ENCODE measurements at places on chromosomes 5 and 9.

- DNase-seq, result no peak
Observed at GRCh38 chr5:115335301-115335700, 38.8 kb upstream of the CCDC112 start.

- DNase-seq, result no peak
Observed at GRCh38 chr9:4927701-4928100, 57.4 kb upstream of the JAK2 start.

GRCh38 chr9:111056538-111056937 lies 18.3 kb upstream of the LPAR1 start:
- no peak for DNase-seq

DNA sequence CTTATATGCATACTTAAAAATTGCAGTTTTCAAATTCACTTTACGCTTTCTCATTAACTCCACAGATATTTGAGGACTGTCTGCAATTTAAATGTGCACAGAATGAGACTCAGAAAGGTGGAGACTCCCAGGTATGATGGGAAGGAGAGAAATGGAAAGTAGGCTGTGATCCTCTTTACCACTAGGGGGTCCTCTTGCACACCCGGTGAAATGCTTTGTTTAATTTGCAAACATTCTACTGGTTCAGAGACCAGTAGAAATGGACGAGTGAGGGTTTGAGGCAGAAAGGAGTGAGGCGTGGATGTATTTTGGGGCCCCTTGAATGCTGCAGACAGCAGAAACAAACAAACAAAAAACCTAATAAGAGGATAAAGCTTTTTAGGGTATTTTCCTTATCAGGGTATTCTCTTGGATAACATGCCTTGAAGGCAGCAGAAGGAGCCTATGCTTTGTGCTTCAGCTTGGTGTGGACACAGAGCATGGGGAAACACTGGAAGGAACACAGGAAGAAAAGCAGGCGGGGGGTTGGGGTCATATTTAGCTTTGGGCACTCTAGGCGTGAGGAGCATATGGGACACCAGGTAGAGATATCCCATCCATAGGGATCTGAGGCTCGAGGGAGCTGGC lies 410.1 kb downstream of the DMRT2 start:
- no peak for DNase-seq

GRCh38 chr9:96758845-96759673 lies 18.8 kb downstream of the ZNF510 start:
- no peak for DNase-seq

- DNase-seq, result no peak
Observed at GRCh38 chr5:157877821-157878220, 18.9 kb upstream of the CLINT1 start.

GRCh38 chr9:129496473-129497004 lies 124.4 kb downstream of the C9orf50 start:
- peak; percentile 76 for DNase-seq

GRCh38 chr9:126531035-126531571 lies 82.6 kb upstream of the LMX1B start:
- DNase-seq, result no peak

DNA sequence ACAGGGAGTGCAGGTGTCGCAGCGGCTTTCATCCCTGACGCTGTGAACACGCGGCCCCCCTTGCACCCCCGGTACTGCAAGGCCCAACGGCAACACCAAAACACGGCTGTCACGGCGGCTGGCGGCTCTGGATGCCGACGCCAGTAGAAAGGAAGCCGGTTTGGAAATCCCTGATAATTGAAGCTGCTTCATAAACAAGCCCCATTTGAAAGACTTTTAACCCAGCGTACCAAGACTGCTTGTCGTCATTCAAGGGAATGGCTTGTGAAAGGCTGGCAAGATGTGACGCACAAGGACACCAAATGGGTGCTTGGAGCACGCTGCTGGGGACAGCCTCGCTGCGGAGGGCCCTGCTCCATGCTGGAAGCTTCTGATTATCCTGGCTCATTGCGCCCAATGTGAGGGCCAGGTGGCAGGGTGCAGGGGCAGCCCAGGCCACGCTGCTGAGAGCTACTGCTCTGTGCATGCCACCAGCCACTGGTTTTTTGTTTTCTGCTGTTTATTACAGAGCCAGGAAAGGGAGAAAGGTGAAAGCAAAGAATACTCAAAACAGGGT lies 63.1 kb downstream of the GTF3C4 start:
- no peak for DNase-seq

- no peak for DNase-seq
Observed at GRCh38 chr5:168713051-168713450, 133.9 kb upstream of the PANK3 start.

DNA sequence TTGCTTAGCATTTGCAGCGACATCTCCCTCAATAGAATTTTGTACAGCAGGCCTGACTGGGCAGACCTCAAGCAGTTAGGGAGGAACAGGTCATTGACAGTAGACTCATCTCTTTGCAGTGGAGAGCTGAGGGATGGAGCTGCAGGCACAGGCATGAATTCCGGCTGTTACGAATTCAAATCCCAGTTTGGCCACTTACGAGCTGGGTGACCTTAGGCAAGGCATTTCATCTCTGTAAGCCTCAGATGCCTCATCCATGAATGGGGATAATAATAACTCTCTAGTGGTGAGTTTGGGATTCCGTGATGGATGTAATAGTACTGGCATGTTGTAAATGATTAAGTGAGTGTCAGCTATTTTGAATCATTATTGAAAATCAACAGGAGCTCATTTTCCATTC lies 195.3 kb downstream of the SEMA6A start:
- no peak for DNase-seq

- DNase-seq, result no peak
Observed at GRCh38 chr5:73443829-73444498, 4.6 kb downstream of the FOXD1 start.

- DNase-seq, result no peak
Observed at GRCh38 chr5:135193213-135194125, 159.4 kb upstream of the PITX1 start.

DNA sequence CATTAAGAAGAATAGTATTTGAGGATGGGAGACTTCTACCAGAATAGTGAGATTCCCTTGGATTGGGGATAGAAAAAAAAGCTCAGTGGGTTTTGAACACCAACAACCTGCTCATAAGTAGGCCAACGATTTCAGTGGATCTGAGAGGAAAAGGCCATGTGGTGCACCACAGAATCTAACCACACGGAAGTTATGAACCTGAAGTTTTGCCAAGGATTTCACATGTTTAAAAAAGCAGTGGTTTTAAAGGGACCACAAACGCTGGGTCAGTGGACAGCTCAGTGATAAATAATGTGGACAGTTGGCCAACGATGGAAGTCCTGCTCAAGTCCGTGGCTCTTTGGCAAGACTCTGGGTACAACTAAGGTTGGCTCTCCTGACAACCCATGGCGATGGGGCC lies 107.2 kb upstream of the TXNDC8 start:
- DNase-seq, result no peak

- DNase-seq, result no peak
Observed at GRCh38 chr9:27569406-27569805, 3.9 kb downstream of the C9orf72 start.

DNA sequence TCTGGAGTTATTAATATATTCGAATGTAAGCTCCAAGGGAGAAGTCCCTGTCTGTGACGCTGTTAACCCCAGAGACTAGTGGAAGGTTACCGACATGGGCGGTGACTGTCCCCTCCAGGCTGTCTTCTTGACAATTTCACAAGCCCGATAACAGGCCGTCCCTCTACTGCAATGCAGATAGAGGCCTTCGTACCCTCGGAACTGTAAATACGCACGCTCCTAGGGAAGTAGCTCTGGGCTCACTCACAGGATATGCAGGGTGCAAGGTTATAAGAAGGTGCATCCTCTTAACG lies 680 bp upstream of the RFK start:
- DNase-seq, result peak; percentile 21

DNA sequence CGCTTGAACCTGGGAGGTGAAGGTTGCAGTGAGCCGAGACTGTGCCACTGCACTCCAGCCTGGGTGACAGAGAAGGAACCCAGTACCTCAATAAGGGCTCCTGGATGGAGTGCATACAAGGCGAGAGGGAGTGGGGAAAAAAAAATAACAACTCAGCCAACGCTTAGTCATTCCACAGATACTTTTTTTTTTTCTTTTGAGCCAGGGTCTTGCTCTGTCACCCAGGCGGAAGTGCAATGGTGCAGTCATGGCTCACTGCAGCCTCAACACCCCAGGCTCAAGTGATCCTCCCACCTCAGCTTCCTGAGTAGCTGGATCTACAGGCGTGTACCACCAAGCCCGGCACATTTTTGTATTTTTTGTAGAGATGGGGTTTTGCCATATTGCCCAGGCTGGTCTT lies 59.5 kb upstream of the GGTA1 start:
- DNase-seq, result no peak

- DNase-seq, result no peak
Observed at GRCh38 chr9:137190315-137190856, 1.9 kb downstream of the SSNA1 start.

- DNase-seq, result no peak
Observed at GRCh38 chr9:137221095-137221505, 940 bp downstream of the RNF208 start.

DNA sequence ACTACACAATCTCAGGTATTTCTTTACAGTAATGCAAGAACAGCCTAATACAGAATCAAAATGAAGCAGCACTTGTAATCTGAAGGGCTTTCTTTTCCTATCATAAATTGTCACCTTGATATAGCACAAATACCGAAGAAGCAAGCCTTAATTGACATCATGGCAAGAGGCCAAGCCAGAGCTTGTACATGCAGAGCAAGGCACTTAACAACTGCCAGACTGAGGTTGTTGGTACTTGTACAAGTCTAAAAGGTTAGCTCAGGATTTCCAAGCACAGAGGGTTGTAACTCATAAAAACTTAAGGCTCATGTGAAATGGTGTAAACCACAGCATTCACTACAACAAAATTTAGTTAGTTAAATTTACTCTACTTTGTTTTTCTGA lies 158.8 kb upstream of the SPEF2 start:
- DNase-seq, result no peak

DNA sequence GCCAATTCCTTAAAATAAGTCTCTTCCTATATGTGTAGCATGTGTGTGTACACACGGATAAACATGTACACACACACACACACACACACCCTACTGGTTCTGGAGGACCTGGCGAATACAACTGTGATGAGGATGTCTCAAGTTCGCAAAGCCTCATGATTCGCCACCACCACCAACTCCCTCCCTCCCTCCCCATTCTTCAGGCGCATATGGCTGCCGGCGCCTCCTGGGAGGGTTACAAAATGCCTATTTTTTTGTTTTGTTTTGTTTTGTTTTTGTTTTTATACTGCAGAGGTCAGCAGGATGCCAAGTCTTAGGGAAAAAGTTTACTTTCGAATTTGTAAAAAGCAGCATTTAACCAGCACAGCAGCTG lies 88.0 kb downstream of the DAP start:
- DNase-seq, result no peak

DNA sequence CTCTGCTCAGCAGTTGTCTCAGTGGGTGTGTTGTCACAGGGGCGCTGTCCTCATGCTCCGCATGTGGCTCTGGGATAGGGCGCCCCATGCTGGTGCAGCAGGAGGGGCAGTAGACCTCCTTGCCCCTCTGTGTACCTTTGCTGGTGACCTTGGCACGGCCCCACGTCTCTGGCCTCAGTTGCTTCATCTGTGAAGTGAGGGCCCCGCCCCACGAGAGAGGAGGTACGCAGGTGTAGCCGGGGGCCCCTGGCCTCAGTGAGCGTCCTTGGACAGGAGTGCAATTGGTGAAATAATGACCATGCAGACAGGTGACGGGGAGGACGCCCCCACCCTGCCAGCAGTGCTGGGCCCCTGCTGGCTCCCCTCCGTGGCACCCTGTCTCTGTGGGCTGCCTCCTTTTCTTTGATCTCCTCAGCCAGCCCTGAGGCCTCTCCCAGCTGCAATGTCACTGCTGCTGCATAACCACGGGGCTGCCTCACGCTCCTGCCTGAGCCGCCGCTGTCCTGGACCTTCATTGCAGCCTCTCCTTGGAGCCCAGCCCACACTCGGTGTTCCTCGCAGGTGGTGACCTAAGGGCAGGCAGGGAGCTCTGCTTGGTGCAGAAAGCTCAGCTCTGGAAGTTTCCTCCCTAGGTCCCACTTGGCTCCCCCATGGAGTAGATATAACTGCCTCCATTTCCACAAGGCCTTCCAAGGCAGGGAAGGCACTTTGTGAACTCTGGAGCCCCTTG lies 57.3 kb downstream of the PHF2 start:
- DNase-seq, result no peak

DNA sequence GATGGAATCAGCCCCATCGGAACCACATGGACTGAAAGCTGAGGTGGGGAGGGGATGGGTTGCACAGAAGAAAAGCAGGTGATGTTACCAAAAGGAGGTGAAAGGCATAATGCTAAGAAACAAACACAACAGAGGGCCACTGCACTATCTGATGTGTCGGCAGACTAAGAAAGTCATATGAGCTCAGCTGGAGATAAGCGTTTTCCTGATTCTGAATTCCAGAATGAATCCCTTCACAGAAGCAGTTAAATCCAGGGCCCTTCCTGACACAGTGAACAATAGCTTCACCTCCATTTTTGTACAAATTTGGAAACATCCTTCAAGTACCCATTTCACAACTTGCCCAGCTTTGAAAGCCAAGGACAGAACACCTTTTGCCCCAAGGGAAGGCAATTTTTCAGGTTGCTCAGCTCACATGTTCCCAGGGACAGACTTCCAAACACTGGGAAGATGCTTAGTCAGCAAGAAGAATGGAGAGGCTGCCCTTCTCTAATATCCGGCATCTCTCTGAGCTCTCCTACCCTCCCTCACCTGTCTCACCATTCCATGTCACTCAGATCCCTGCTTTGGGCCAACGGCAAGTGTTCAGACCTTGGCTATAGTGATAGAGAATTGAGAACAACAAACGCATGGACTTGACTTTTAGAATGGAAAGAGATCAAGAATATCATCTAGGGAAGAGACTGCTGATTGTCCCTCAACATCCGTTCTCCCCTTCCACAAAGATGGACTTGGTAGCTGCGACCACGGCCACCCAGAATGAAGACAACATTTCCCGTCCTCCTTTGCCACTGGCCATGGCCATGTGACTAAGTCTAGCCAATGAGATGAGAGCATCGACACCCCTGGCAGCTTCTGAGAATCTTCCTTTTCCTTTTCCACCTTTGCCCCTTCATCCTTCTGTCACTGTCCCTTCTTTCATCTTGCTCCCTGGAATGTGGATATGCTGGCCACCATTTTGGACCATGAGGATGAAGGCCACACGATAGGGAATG lies 68.6 kb upstream of the IL17B start:
- DNase-seq, result no peak

GRCh38 chr5:139391570-139392323 lies 2.0 kb upstream of the MZB1 start:
- no peak for DNase-seq

DNA sequence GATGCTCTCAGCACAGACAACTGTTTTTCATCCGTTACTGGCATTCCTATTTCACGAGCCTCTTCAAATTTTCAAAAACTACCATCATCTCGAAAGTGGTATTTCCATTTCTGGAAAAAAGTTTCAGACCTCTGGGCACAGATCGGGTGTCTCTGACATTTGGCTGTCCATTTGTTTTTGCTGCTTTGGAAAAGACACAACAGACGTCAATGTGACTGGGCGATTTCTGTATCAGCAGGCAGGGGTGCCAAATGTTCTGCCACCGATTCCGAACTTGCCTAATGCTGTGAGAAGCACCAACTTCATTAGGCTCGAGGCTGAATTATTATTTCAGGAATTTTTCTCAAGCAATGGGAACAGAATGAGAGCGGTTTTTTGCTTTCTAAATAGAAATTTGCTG lies 105.6 kb downstream of the ARSB start:
- DNase-seq, result no peak
